Right atrium auricular region (tissue), 2 donors: ENCODE measurements at places on chromosomes 4 and X.

GRCh38 chr4:142065086-142065647 lies 428.8 kb downstream of the IL15 start:
- no peak overlapping the region for H3K27ac ChIP-seq
- no peaks in the 10 kb centered on the region for H3K4me1 ChIP-seq
- H3K27me3 ChIP-seq, result no peaks in the 10 kb centered on the region
- DNase-seq, result no peak

DNA sequence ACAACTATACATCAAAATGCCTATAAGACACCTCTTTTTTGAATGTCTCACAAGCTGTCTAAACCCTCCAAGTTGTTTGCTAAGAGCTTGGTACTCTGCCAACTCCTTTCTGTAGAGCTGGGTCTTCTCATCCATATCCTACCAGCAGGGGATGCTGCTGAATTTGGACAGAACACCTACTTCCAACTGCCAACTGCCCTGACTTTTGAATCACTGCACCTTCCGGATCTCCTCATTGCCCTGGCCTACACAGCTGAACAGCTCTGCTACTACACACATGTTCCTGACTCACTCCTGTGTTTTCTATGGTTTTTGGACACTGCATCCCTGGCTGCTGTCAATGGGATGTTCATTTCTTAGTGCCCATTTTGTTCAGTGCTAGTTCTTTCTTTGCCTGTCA lies 18.7 kb downstream of the FAM184B start:
- no peaks in the 10 kb centered on the region for H3K36me3 ChIP-seq
- DNase-seq, result no peak
- no peaks in the 10 kb centered on the region for H3K27me3 ChIP-seq
- no peaks in the 10 kb centered on the region for H3K4me1 ChIP-seq
- no peak overlapping the region for H3K27ac ChIP-seq

DNA sequence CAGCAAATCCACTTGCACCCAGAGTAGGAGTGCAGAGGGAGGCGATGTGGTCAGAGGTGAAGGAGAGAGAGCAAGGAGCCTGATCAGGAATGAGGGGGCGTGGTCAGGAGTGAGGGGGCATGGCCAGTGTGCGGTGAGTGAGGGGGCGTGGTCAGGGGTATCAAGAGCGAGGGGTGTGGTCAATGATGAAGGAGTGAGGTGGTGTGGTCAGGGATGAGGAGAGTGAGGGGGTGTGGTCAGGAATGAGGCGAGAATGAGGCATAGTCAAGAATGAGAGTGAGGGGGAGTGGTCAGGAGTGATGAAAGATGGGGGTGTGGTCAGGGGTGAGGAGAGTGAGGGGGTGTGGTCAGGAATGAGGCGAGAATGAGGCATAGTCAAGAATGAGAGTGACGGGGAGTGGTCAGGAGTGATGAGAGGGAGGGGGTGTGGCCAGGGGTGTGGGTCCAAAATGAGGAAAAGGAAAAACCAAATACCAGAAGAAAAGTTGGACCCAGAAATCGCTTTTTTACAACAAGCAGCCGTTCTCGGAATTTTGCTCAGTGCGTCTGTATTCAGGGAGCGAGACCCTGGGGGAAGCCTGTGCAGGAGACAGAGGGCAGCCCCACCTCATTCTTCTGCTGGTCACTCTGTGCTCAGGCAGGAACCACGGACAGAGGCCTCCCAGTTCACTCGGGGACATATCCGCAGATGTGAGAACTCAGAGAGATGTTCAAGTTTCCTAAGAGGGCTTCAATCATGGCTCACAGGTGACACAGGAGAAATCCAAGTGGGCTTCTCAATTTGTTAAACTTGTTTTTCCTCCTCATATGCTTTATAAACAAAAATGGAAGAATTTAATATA lies 47.5 kb downstream of the MAGEA1 start:
- no peaks in the 10 kb centered on the region for H3K4me1 ChIP-seq
- DNase-seq, result no peak
- H3K4me3 ChIP-seq, result no peak overlapping the region
- no peak overlapping the region for H3K27ac ChIP-seq
- H3K27me3 ChIP-seq, result no peaks in the 10 kb centered on the region

DNA sequence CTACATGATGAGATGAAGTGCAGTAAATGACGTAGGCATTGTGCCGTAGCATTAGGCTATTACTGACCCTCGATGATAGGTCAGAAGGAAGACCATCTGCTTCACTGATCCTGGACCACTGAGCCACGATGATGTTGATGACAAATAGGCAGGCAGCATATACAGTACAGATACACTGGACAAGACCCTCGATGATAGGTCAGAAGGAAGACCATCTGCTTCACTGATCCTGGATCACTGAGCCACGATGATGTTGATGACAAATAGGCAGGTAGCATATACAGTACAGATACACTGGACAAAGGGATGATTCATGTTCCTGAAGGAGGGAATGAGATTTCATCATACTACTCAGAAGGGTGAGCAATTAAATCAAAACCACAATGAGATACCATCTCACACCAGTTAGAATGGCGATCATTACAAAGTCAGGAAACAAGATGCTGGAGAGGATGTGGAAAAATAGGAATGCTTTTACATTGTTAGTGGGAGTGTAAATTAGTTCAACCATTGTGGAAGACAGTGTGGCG lies 50.9 kb downstream of the BEND4 start:
- H3K27ac ChIP-seq, result no peak overlapping the region
- H3K4me1 ChIP-seq, result no peaks in the 10 kb centered on the region
- no peak overlapping the region for H3K4me3 ChIP-seq
- H3K36me3 ChIP-seq, result no peaks in the 10 kb centered on the region

- DNase-seq, result peak; percentile 63
- peaks cover 11% of the 10 kb centered on the region for H3K36me3 ChIP-seq
- H3K27me3 ChIP-seq, result no peaks in the 10 kb centered on the region
Observed at GRCh38 chrX:54042609-54043021, 1.7 kb downstream of the PHF8 start.

GRCh38 chr4:147831551-147832171 lies 99.8 kb downstream of the ARHGAP10 start:
- H3K4me3 ChIP-seq, result no peak overlapping the region
- H3K27ac ChIP-seq, result peak overlapping the region; percentile 92
- no peaks in the 10 kb centered on the region for H3K27me3 ChIP-seq
- H3K36me3 ChIP-seq, result no peaks in the 10 kb centered on the region

DNA sequence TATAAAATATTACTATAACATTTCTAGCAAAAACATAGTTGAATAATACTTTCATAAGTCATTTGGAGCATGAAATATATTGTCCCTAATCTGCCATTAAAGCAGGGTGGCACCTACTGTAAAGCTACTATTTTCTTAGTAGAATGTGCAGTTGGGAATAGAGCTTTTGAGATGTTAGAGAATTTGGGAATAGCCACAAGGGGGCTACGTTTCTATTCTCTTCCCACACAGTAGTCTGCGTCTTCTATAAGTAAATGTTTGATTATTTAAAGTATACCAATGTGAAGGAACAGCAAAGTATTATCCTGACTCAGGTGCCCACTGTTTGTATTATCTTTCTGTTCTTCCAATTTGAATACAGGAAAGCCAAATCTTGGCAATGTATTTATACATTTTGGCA lies 323.2 kb upstream of the GIMD1 start:
- H3K4me3 ChIP-seq, result no peak overlapping the region
- H3K4me1 ChIP-seq, result no peaks in the 10 kb centered on the region
- H3K36me3 ChIP-seq, result no peaks in the 10 kb centered on the region
- DNase-seq, result no peak

DNA sequence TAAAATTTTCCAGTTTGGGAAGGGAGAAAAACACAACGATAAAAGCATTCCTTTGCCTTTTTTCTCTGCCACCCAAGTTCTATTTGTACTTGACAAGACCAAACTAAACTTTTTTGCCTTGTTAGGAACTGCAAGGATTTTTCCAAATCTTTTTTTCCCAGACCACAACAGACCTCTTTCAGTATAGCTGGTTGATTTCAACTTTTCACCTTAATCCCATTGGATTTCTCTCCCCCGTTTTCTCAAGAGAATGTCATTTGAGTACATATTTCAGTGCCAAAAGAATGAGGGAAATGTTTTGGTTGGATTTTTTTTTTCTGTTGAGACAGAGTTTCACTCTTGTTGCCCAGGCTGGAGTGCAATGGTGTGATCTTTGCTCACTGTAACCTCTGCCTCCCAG lies 18.5 kb upstream of the SGMS2 start:
- no peaks in the 10 kb centered on the region for H3K36me3 ChIP-seq
- no peaks in the 10 kb centered on the region for H3K27me3 ChIP-seq
- H3K4me3 ChIP-seq, result no peak overlapping the region
- no peaks in the 10 kb centered on the region for H3K4me1 ChIP-seq

DNA sequence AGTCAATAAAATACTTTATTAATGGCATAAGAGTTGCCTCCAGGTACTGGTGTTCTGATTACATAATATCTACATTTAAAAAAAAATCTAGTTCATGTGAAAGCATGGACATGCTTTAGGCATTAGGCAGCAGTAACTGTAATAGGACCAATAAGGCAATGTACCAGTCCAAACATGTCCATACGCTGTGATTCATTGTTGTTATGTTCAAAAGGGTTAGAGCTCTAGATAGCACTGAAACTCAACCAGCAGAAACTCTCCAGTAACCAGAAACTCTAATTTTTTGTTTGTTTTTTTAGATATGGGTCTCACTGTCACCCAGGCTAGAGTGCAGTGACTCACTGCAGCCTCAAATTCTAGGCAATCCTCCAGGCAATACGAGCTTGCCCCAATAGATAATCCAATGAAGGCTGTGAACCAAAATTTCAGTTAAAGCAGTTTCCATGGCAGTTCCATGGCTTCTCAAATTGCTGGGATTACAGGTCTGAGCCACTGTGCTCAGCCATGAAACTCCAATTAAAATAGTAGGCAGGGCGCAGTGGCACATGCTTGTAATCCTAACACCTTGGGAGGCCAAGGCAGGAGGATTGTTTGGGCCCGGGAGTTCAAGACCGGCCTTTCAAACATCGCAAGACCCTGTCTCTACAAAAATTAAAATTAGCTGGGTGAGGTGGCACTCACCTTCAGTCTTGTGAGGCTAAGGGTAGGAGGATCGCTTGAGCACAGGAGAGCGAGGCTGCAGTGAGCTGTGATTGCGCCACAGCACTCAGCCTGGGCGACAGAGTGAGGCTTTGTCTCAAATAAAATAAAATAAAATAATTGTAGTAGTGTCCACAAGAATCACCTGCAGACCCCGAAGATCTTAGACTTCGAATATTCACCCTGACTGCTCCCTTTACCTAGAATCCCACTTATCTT lies 36.3 kb downstream of the MGARP start:
- no peaks in the 10 kb centered on the region for H3K4me1 ChIP-seq
- no peak overlapping the region for H3K4me3 ChIP-seq
- peak overlapping the region; percentile 19 for H3K27ac ChIP-seq
- no peaks in the 10 kb centered on the region for H3K27me3 ChIP-seq

DNA sequence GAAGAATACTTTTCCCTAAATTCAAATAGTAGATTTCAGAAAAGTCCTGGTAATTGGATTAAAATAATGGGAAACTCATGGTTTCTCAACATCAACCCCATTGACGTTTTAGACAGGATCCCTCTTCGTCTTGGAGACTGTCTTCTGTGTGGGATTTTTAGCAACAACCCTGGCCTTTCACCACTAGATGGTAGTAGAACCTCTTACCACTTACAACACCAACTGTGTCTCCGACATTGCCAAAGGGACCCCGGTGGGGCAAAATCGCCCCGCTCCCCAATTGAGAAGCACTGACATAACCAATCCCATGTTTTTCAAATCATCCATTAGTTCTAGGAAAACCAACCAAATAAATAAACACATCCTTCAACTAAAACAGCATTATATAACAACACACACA lies 16.9 kb upstream of the ANOS1 start:
- no peak overlapping the region for H3K4me3 ChIP-seq
- no peaks in the 10 kb centered on the region for H3K4me1 ChIP-seq
- H3K36me3 ChIP-seq, result no peaks in the 10 kb centered on the region
- no peak for DNase-seq
- no peaks in the 10 kb centered on the region for H3K27me3 ChIP-seq
- no peak overlapping the region for H3K27ac ChIP-seq

GRCh38 chrX:119226446-119226845 lies 9.6 kb upstream of the PGRMC1 start:
- H3K4me1 ChIP-seq, result no peaks in the 10 kb centered on the region
- H3K4me3 ChIP-seq, result no peak overlapping the region
- no peak for DNase-seq
- H3K36me3 ChIP-seq, result no peaks in the 10 kb centered on the region

DNA sequence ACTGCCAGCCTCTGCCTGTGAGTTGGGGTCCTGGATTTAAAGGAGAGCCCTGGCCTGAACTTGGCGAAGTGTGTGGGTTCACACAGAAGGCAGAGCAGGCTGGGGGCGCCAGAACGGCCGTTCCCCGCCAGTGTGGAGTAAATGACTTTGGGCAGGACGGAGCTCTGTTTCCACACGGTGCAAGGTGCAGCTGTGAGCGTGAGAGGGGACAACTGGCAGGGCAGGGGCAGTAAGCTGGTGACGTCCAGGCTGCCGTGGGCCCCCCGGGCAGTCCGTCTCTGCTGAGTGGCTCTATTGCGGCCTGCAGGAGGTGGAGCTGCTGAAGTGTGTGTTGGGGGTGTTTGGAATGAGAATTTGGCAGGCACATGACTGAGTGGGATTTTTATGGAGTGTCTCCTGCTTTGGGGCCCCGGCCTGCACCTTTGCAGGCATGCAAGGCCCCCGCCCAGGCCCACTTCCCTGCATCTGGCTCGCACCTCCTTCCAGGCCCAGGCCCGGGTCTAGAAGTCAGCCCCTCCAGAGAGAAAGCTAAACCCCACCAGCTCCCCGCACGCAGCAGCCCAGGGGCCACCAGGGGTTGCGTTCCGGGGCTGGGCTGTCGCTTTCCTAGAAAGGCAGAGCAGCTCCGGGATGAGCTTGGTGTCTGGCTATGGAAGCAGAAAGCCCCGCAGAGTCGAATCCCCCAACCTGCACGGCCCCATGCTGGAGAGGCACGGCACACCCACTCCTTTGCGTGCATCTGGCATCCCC lies 62.2 kb upstream of the GRPEL1 start:
- H3K36me3 ChIP-seq, result no peaks in the 10 kb centered on the region
- H3K27ac ChIP-seq, result no peak overlapping the region
- no peak overlapping the region for H3K4me3 ChIP-seq
- H3K27me3 ChIP-seq, result no peaks in the 10 kb centered on the region
- H3K4me1 ChIP-seq, result peaks cover 15% of the 10 kb centered on the region

- DNase-seq, result no peak
- H3K4me3 ChIP-seq, result no peak overlapping the region
- no peaks in the 10 kb centered on the region for H3K36me3 ChIP-seq
- no peaks in the 10 kb centered on the region for H3K27me3 ChIP-seq
- H3K27ac ChIP-seq, result no peak overlapping the region
Observed at GRCh38 chr4:8637456-8637984, 45.0 kb downstream of the CPZ start.

DNA sequence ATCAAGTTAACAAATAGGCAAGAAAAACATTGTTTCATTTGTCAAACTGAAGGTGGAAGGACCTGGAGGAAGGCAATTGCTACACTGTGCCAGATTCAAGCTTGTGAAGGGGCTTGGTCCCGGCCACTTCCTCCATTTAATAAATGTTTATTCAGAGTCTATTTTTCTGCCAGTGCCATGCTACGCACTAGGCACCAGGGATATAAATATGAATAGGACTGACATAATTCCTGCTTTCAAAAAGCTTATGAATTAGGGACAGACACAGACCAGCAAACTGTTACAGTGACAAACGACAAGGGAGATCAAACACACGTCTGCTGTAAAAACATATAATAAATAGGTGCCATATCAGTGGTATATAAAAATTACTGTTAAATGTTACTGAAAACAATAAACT lies 571 bp downstream of the TLR6 start:
- H3K4me1 ChIP-seq, result no peaks in the 10 kb centered on the region
- no peak for DNase-seq
- peak overlapping the region; percentile 3 for H3K4me3 ChIP-seq
- no peaks in the 10 kb centered on the region for H3K36me3 ChIP-seq

GRCh38 chr4:4870576-4871241 lies 11.2 kb downstream of the MSX1 start:
- H3K36me3 ChIP-seq, result no peaks in the 10 kb centered on the region
- H3K4me1 ChIP-seq, result no peaks in the 10 kb centered on the region
- no peak for DNase-seq
- no peak overlapping the region for H3K4me3 ChIP-seq
